ENCODE measurements at places on chromosomes 11 and 22.

- DNase-seq, result no peak
Observed at GRCh38 chr11:1782831-1783724, 19.4 kb upstream of the CTSD start.

DNA sequence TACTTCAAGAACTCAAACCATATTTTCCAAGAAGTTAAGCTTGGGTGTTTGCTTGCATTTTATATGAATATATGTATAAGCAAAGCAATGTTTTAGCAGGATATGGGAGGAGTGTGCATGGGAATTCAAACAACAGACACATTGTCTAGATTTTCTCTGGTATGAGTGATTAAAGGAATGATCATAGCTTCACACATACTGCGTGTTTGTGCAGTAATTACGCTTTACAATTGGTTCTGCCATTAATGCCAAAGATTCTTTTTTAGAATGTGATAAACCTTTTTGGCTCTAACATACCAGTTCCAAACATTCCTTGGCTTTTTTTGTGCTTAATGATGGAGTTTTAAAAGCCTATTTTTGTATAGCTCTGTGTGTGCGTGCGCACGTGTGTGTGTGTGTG lies 54.0 kb downstream of the CCDC34 start:
- DNase-seq, result no peak

GRCh38 chr11:28730889-28731288 lies 622.7 kb downstream of the METTL15 start:
- DNase-seq, result no peak

DNA sequence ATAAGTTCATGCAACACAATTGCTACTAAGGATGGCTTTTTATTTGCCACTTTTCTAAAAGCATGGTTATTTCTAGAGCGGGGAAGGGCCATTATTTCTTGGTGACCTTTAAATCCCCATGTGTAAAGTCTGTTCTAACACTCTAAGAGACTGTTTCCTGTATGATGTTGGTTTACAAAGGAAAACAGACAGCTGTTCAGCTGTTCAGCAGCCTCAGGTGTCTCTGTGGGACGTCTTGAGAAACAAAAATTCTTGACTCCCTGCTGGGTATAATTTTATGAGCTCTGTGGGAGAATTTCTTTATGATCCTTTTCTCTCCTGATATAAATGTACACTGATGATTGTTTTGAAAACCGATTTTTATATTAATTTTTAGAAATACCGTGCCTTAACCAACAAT lies 13.9 kb downstream of the MUC15 start:
- DNase-seq, result no peak

- no peak for DNase-seq
Observed at GRCh38 chr11:134538742-134539141, 126.7 kb upstream of the B3GAT1 start.

- DNase-seq, result no peak
Observed at GRCh38 chr22:49433717-49434611, 393.7 kb downstream of the BRD1 start.

DNA sequence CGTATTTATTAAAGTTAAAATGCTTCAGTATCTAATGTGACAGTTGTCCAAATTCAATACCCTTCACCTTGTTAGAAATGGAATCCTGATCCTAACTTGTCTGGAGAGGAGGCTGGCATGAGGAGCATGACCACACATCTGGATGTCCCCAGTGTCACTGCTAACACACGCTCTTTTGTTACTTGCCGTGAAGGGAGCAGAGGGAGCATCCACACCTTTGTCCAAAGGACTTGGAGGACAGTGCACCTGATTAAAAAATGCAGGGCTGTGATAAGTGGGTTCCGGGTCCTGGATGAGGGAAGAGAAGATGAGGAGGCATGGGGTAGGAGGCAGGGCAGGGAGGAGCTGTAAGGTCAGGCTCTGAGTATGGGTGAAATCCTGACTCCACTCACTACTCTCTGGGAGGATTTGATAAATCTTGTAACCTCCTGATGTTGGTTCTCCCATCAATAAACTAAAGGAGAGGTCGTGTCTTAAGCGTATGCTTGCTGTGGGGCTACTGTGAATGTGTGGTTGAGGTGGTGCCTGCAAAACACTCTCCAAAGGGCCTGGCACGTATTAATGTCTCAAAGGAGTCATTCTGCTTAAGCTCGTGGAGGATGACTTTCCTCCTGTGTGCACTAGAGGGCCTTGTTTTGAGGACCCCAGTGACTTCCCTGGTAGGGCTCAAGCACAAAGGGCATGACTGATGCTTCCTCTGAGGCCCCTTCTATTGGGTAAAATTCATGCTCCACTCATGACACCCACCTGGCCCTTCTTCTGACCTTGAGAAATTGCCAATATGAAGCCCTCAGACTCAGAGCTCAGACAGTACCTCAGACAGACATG lies 16.8 kb upstream of the IGLL5 start:
- DNase-seq, result no peak

- no peak for DNase-seq
Observed at GRCh38 chr11:93526346-93526633, 16.9 kb downstream of the SMCO4 start.

GRCh38 chr22:37485395-37486223 lies 575 bp downstream of the MFNG start:
- no peak for DNase-seq

Measured in effector memory CD4-positive, alpha-beta T cell (primary cell).